ENCODE measurements at places on chromosomes 4 and X.

GRCh38 chr4:24719615-24720014 is 75.8 kb upstream of the SOD3 start:
- H3K4me3 ChIP-seq, result no peak overlapping the region
- H3K36me3 ChIP-seq, result no peaks in the 10 kb centered on the region
- no peak for DNase-seq
- no peaks in the 10 kb centered on the region for H3K4me1 ChIP-seq
- H3K27me3 ChIP-seq, result no peaks in the 10 kb centered on the region

DNA sequence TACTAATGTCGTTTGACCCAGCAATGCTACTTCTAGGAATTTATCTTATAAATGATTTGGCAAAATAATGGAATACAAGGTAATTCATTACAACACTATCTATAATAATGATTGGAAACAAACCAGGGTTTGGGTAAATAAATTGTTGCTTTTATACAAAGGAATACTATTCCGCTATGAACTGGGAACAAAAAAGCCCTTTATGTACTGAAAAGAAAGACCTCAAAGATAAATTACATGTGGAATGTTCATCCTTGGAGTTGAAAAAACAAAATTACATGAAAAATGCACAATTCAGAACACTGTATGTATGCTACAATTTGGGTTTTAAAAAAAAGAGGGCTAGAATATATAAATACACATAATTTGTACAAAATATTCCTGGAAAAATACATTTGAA is 5.2 kb upstream of the NUP54 start:
- no peaks in the 10 kb centered on the region for H3K27me3 ChIP-seq
- H3K4me3 ChIP-seq, result no peak overlapping the region
- no peaks in the 10 kb centered on the region for H3K36me3 ChIP-seq
- H3K4me1 ChIP-seq, result no peaks in the 10 kb centered on the region
- no peak overlapping the region for H3K27ac ChIP-seq

- H3K27ac ChIP-seq, result no peak overlapping the region
- no peak for DNase-seq
- no peak overlapping the region for H3K4me3 ChIP-seq
- no peaks in the 10 kb centered on the region for H3K36me3 ChIP-seq
Measured at GRCh38 chrX:30521440-30522182, 56.0 kb downstream of the TASL start.

- DNase-seq, result no peak
- no peaks in the 10 kb centered on the region for H3K36me3 ChIP-seq
- no peak overlapping the region for H3K4me3 ChIP-seq
- H3K27me3 ChIP-seq, result no peaks in the 10 kb centered on the region
- H3K4me1 ChIP-seq, result no peaks in the 10 kb centered on the region
Measured at GRCh38 chr4:113858924-113859323, 97.4 kb upstream of the CAMK2D start.

DNA sequence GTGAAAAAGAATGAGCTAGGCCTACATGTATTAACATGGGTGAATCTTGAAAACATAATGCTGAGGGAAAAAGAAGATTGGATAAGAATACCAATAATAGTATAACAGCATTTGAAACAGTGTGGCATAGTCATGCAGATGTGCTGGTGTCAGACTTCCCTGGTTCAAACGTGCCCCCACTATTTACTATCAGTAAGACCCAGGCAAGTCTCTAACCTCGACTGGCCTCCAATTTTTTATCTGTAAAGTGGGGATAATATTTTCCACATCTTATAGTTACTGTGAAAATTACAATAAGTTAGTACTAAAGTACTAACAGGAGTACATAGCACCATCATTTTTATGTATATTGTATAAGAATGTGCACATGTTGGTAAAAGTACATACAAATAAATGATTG is 17.0 kb upstream of the SLAIN2 start:
- H3K27ac ChIP-seq, result no peak overlapping the region
- H3K4me3 ChIP-seq, result no peak overlapping the region
- no peaks in the 10 kb centered on the region for H3K27me3 ChIP-seq
- no peak for DNase-seq
- no peaks in the 10 kb centered on the region for H3K36me3 ChIP-seq

DNA sequence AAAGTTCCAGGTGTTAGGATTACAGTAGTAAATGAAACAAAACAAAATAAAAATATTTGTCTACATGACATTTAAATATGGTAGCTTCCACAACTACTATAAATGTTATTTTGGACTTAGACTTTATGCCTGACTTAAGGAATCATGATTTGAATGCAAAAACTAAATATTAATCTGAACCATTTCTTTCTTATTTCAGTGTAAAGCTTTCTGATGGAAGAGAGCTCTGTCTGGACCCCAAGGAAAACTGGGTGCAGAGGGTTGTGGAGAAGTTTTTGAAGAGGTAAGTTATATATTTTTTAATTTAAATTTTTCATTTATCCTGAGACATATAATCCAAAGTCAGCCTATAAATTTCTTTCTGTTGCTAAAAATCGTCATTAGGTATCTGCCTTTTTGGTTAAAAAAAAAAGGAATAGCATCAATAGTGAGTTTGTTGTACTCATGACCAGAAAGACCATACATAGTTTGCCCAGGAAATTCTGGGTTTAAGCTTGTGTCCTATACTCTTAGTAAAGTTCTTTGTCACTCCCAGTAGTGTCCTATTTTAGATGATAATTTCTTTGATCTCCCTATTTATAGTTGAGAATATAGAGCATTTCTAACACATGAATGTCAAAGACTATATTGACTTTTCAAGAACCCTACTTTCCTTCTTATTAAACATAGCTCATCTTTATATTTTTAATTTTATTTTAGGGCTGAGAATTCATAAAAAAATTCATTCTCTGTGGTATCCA is 1.6 kb downstream of the CXCL8 start:
- H3K4me3 ChIP-seq, result no peak overlapping the region
- no peaks in the 10 kb centered on the region for H3K4me1 ChIP-seq
- H3K27me3 ChIP-seq, result no peaks in the 10 kb centered on the region
- DNase-seq, result no peak

- no peak for DNase-seq
- no peaks in the 10 kb centered on the region for H3K27me3 ChIP-seq
- H3K4me1 ChIP-seq, result no peaks in the 10 kb centered on the region
- H3K36me3 ChIP-seq, result no peaks in the 10 kb centered on the region
- no peak overlapping the region for H3K4me3 ChIP-seq
- H3K27ac ChIP-seq, result no peak overlapping the region
Measured at GRCh38 chr4:158492391-158492790, 29.3 kb upstream of the RXFP1 start.

GRCh38 chr4:100366213-100366612 is 151.6 kb downstream of the EMCN start:
- H3K4me3 ChIP-seq, result no peak overlapping the region
- H3K27ac ChIP-seq, result no peak overlapping the region
- H3K36me3 ChIP-seq, result no peaks in the 10 kb centered on the region
- H3K4me1 ChIP-seq, result no peaks in the 10 kb centered on the region
- DNase-seq, result no peak

DNA sequence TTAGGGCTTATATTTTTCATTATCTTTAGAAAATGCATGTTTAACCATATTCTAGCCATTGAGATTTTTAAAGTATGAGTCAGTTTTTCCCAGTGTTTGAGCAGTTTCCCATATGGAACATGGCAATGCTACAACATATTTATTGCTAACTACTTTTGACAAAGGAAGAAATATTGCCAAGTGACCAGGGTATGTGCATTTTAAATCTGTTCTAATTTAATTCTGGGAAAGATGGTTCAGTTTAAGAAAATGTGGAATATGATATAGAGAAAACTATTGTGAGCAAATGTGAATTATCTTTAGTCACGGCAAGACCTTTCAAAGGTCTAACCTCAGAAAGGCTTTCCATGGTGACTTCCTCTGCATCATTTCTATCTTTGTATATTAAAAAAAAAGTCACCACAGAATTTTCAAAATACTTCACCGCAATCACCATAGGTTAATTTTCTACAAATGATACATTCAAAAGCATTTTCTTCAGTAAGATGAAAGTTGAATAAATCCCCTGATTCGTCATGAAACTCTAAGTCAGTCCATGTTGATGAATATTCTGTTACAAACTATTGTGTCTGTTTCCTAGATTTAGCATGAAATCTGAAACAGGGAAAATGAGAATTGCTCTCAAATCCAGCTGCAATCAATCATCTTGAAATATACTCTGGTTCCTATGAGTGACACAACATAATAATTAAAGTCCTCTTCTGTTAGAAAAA is 2349.0 kb upstream of the TENM3 start:
- no peak overlapping the region for H3K27ac ChIP-seq
- no peak overlapping the region for H3K4me3 ChIP-seq
- no peaks in the 10 kb centered on the region for H3K27me3 ChIP-seq
- no peaks in the 10 kb centered on the region for H3K4me1 ChIP-seq
- DNase-seq, result no peak
- no peaks in the 10 kb centered on the region for H3K36me3 ChIP-seq

DNA sequence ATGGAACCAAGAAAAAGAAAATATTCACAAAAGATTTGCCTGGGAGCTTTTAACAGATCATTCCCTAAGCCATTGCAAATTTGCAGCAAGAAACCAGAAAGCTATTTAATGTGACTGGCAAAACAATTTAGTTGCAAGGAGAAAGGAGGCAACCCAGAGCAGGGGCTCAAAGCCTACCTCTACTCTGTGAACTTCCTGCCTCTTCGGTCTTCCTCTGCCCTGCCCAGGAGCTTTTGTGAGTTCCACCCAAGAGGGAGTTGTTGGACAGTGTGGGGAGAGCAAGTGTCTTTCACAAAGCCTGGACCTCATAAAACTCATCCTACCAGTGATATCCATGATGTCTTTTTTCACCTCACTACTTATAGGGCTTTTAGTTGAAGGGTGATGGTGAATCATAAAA is 107.4 kb downstream of the AFF1 start:
- no peak for DNase-seq
- H3K4me1 ChIP-seq, result peaks cover 18% of the 10 kb centered on the region
- H3K27me3 ChIP-seq, result no peaks in the 10 kb centered on the region
- peaks cover 8% of the 10 kb centered on the region for H3K36me3 ChIP-seq
- H3K4me3 ChIP-seq, result no peak overlapping the region

- H3K4me1 ChIP-seq, result no peaks in the 10 kb centered on the region
- no peaks in the 10 kb centered on the region for H3K27me3 ChIP-seq
- no peak overlapping the region for H3K27ac ChIP-seq
- H3K4me3 ChIP-seq, result no peak overlapping the region
- H3K36me3 ChIP-seq, result no peaks in the 10 kb centered on the region
Measured at GRCh38 chr4:61427099-61427817, 227.1 kb downstream of the ADGRL3 start.

DNA sequence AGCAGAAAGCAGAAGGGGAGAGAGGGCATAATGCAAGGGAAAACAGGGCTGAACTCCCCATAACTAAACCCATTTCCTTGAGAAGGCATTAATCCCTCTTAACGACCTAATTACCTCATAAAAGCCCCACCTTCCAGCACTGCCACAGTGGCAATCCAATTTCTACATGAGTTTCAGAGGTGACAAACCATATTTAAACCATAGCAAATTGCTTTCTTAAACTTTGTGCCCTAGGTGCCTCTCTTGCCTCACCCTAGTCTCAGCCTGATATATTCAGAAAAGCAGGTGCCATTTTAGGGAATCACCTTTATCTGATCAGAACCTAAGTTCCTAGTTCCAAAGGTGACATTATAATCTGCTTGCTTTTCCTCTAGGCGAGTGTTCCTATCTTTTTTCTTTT is 48.9 kb downstream of the SLC34A2 start:
- H3K27ac ChIP-seq, result no peak overlapping the region
- no peaks in the 10 kb centered on the region for H3K4me1 ChIP-seq
- H3K36me3 ChIP-seq, result no peaks in the 10 kb centered on the region
- no peaks in the 10 kb centered on the region for H3K27me3 ChIP-seq

- H3K27me3 ChIP-seq, result peaks cover 9% of the 10 kb centered on the region
- no peaks in the 10 kb centered on the region for H3K36me3 ChIP-seq
- DNase-seq, result no peak
- H3K4me3 ChIP-seq, result peak within 1 kb of the TSS; percentile 38
Measured at GRCh38 chr4:186554914-186555827, at the start of gene MTNR1A. Gene MTNR1A, minus strand, starts transcription at chr4:186555567. Its CDS starts 202 bp downstream, at chr4:186555365.

DNA sequence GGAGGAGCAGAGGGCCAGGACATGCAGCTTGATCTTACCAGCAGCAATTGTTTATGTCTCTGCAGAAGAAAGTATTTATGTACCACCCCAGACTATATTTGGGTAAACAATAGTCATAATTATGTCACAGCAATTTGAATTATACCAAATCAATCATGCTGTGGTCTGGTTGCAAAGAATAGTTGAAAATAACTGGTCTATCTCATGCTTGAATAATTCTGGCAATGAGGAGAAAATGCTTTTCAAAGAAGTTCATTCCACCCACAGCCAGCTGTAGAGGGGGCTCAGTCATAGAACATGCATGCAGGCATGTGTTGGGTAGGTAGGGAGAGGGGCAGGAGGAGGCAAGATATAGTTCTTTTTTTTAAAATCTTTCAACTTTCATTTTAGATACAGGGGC is 399.2 kb downstream of the IL15 start:
- no peaks in the 10 kb centered on the region for H3K4me1 ChIP-seq
- no peak for DNase-seq
- no peaks in the 10 kb centered on the region for H3K27me3 ChIP-seq
- H3K27ac ChIP-seq, result no peak overlapping the region

DNA sequence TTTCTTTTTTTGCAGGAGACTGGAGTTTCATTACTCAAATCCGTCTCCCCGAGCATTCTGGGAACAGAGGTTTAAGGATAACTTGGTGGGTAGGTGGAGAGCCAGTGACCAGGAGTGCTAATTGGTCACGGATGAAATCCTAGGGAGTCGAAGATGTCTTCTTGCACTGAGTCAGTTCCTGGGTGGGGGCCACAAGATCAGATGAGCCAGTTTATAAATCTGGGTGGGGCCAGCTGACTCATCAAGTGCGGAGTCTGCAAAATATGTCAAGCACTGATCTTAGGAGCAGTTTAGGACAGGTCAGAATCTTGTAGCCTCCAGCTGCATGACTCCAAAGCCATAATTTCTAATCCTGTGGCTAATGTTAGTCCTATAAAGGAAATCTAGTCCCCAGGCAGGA is 741.3 kb downstream of the PCDH7 start:
- DNase-seq, result no peak
- H3K4me3 ChIP-seq, result no peak overlapping the region
- no peaks in the 10 kb centered on the region for H3K27me3 ChIP-seq
- H3K4me1 ChIP-seq, result no peaks in the 10 kb centered on the region

DNA sequence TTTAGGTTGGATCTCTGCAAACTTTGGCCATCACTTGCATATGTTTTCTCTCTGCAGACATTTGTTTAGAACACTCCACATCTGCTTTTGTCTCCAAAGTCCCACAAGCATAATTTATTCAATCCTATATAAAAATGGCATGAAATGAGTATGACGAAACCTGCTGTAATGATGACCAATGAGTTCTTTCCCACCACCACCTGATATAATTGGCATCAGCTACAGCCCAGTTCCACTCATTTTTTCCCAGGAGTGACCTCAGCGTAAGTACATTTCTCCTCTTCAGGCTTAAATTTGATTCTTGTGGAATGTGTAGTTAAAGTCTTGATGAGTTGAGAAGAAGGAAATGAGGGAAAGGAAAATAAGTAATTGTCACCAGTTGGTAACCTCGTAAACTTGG is 205.1 kb downstream of the AWAT2 start:
- H3K4me3 ChIP-seq, result no peak overlapping the region
- H3K4me1 ChIP-seq, result no peaks in the 10 kb centered on the region
- no peak for DNase-seq
- H3K36me3 ChIP-seq, result no peaks in the 10 kb centered on the region

Measured in liver (tissue), 10 donors.